ENCODE measurements at places on chromosomes 3 and 15.

- DNase-seq: no peak
Observed at GRCh38 chr15:48177383-48177765, 721 bp downstream of the MYEF2 start.

DNA sequence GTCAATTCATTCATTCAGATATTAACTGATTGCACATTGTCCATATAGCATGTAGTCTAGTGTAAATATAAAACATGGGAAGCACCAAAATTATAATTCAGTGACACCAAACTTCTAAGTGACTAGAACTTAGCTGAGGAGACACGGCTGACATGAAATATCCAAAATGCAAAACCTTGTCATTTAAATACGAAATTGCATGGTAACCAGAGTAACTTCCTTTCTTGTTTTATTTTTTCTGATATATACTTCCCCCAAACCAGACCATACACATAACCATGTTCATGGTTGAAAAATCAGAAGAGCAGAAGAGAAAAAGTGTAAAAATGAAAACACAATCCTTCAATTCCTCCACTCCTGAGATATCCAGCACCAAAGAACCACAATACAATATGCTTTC, 38.0 kb downstream of the CBLB start:
- DNase-seq: no peak

DNA sequence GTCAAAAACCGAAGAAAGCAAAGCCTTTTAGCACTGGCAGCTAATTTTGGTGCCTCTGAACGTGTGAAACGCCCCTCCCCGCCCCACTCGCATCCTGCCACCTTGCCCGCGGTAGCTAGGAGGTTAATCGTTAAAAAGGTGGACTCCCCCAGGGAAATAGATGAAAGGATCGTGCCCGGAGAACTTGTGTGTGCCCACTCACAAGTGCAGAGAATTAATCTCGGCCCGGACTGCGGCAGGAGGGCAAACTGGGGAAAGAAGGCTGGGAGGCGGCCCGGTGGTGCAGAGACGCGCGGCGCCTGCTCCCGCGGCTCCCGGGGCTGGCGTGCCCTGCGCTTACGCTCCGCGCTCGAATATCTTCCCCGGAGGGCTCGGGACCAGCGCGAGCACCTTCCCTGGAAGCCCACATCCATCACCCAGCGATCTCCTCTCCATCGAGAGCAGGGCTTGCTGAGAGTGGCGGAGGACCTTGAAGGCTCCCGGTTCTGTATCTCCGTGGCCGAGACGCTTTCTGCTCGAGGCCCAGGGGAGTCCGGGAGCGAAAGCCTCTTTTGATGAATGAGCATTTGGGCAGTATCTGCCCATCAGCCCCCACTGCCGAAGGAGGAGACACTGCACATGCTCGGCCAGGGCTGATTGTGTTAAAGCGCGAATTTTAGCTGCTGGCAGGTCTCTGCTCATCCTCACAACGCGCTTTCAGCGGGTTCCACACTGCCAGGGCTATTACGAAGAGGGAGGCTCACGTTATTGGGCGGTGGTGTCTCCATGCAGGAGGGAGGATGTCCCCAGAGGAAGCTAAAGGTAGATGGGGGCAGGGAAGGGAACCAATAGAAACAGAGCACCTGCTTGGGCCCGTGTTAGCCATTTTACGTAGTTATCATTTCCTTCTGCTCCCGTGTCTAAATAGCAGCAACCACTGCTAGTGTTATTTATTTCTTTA, 1.3 kb upstream of the SPTSSB start:
- no peak for DNase-seq

DNA sequence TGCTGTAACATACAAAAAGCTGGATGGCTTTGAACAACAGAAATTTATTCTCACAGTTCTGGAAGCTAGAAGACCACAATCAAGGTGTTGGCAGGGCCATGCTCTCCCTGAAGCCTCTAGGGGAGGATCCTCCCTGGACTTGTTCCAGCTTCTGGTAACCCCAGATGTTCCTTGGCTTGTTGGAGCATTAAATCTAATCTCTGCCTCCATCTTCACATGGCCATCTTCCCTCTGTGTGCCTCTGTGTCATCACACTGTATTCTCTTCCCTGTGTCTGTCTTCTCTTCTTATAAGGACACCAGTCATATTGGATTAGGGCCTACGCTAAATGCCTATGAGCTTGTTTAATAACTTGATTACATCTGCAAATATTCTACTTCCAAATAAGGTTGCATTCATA, 109.5 kb downstream of the STAG1 start:
- no peak for DNase-seq

DNA sequence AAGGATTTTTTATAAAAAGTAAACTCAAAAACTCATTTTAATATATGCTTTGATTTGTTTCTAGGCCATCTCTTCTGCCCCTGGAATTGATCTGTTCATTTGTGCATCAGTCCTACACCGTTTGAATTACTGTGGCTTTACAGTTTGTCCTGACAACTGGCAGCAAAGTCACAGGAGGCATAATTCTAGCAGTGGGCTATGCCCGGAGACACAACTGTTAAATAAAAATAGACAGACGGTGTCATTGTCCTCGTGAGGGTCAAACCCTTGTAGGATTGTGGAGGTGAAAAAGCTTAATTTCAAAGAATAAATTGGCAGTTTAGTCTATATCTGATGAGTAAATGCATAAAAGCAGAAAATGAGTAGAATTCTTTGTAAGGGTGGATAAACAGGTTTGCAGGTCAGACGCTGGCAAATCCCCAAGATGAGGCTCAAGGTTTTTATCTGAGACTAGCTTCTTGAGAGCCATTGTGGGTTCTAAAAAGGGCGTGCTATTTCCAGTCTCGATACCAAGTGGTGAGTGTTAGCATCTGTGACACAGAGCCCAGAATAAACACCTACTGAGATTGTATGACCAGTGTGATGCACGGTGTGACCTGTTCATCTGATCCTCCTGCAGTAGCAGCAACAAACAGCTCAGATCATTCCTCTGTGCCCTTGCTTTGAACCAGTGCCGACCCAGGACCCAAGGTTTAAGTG, 51.5 kb upstream of the SLCO3A1 start:
- no peak for DNase-seq

DNA sequence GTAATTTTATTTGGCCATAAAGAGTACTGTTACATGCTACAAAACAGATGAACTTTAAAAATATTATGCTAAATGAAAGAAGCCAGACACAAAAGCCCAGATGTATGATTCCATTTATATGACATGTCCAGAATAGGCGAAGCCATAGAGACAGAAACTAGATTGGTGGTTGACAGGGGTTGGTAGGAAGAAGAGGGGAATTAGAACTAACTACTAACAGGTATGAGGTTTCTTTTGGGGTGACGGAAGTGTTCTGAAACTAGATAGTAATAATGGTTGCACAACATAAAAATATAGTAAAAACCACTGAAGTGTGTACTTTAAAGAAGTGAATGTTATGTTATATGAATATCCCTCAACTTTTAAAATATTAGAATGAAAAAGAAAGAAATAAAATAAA, 66.1 kb downstream of the GBE1 start:
- DNase-seq: no peak

DNA sequence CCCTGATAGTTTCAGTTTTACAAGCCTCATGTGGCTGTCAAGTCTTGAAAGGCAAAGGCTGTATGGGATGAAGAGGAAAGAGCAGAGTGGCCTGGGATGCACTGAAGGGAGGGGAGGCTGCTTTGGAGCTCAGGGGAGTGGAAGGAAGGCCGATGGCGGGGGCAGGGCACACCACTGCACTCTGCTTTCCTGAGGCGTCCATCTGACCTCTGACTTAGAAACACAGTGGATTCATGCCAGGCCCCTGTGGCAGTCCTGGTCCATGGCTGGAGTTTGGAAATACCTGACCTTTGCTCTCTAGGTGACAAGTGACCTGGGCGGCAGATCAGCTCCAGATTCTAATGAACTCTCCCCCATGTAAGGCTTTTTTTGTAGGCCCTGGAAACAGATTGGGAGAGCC, 19.0 kb downstream of the FAH start:
- no peak for DNase-seq

Data from GM04503 (cell line).